Midbrain (tissue), 1 donor: ENCODE measurements at places on chromosomes 4 and X.

GRCh38 chrX:47831788-47832187, 4.9 kb upstream of the ZNF81 start:
- DNase-seq = peak; percentile 1

- DNase-seq = no peak
Measured at GRCh38 chr4:42080306-42080705, 72.1 kb downstream of the BEND4 start.

GRCh38 chr4:107006218-107006617, 29.9 kb downstream of the DKK2 start:
- no peak for DNase-seq

GRCh38 chrX:940691-941090, 271.8 kb downstream of the CRLF2 start:
- no peak for DNase-seq

- peak; percentile 31 for DNase-seq
Measured at GRCh38 chrX:139559383-139560042, 29.0 kb downstream of the F9 start.

GRCh38 chr4:8270912-8271815, 1.6 kb downstream of the HTRA3 start:
- no peak for DNase-seq

DNA sequence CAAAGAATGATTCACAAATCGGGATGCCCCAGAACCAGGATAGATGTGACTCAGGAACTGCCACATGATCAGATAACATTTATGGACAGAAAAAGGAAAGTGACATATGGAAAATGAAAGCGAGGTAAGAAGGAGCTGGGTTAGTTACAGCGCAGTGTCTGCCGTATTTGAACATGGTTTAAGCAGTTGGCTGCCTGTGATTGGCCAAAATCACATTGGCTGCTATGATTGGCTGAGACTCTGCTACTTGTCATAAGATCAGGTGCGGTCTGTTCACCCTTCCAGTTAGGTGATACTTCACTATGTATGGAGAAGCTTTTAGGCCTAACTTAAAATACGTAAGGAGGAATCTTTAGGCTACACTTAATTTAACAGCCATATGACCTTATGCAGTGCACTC, 322.7 kb upstream of the HAND2 start:
- DNase-seq = no peak

- DNase-seq = peak; percentile 57
Measured at GRCh38 chrX:50067435-50068284, 133.1 kb downstream of the AKAP4 start.

- DNase-seq = no peak
Measured at GRCh38 chr4:128291096-128291495, 3.5 kb upstream of the PGRMC2 start.

GRCh38 chr4:3016961-3017360, 53.6 kb downstream of the GRK4 start:
- DNase-seq = no peak

DNA sequence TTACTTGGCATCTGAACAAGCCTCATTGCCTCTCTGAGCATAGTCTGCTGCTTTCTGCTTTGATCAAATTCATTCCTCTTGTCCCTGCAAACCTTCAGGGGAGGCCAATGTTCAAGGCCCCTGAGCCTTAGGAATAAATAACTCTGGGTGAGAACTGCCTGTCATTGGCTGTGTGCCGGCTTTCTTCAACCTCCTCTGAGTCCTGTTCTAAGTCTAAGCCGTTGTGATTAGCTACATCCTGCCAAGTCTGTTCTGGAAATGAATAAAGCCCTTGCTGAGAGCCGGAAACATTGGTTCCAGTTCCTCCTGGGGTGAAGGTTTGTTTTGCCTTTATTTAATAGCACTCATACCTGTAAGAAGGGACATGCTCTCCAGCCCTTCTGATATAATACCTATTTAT, 13.8 kb downstream of the RNF4 start:
- peak; percentile 67 for DNase-seq

DNA sequence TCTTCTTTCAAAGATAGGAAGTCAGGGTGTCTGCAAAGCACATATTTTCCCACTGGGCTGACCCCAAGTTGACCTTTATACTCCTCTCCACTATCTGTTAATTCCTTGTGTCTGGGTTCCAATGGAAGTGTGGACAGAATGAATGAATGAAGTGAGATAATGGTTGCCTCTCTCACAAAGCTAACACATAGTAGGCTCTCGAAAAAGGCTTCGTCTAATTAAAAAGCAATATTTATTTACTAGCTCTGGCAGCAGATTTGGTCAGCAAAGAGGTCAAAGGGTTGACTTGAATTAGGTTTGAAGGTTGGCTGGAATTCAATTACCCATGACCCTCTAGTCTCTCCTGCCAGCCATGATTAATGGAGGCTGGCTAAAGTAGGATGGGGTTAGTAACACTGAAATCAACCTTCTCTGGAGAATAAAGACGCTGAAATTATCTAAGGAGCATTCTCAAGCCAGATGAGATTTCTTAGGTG, 280.3 kb upstream of the KLF3 start:
- no peak for DNase-seq

GRCh38 chrX:43238461-43238945, 417.6 kb upstream of the MAOA start:
- DNase-seq = no peak

GRCh38 chr4:21126014-21126512, 425.8 kb downstream of the PACRGL start:
- DNase-seq = no peak

GRCh38 chr4:74206088-74206825, 48.3 kb downstream of the MTHFD2L start:
- DNase-seq = no peak

- no peak for DNase-seq
Measured at GRCh38 chr4:7675612-7676320, 241.0 kb upstream of the PSAPL1 start.

- DNase-seq = no peak
Measured at GRCh38 chrX:148380650-148381561, 119.5 kb upstream of the AFF2 start.

DNA sequence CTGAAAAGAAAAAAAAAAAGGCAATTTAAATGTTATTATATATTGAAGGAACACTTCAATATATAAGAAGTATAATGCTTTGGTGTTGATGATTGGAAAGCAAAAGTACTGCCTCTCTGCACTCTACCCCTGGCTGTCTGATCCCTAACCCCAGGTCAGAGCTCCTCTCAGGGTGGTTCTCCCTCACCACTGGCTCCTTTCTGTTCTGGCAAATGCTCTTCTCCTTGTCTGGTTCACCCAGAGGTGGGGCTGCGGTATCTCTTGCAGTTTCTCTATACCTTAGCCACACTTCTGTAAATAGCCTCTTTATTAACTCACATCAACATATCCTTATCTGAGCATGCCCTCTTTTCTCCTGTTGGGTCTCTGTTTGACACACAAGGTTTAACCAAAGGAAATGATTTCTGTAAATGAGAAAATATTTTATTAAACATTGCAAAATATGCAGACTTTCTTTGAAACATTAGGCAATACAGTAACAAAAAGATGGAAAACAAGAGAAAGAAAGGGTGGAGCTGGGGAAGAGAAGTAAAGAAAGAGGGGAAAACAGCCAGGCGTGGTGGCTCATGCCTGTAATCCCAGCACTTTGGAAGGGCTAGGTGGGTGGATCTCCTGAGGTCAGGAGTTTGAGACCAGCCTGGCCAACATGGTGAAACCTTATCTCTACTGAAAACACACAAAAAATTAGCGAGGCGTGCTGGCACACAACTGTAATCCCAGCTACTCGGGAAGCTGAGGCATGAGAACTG, 45.7 kb downstream of the ING2 start:
- DNase-seq = no peak

- no peak for DNase-seq
Measured at GRCh38 chr4:185358959-185359358, 36.8 kb downstream of the LRP2BP start.

DNA sequence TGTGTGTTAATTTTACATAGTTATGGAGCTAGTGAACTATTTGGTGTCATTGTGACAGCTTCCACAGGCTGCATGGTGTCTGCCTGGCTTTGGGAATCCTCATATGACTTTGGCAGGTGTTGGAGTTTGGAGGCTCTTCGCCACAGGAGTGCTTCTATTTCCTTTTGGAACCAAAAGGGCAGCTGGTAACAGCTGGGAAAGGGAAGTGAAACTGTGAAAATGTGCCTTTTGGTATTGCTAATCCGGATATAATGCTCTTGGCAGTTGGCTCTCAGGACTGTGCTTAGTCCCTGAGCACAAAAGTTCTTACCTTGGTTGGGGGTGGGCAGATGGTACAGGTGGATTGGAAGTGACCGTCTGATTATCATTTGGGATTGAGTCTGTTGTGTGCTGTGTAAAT, 18.1 kb downstream of the OFD1 start:
- no peak for DNase-seq

DNA sequence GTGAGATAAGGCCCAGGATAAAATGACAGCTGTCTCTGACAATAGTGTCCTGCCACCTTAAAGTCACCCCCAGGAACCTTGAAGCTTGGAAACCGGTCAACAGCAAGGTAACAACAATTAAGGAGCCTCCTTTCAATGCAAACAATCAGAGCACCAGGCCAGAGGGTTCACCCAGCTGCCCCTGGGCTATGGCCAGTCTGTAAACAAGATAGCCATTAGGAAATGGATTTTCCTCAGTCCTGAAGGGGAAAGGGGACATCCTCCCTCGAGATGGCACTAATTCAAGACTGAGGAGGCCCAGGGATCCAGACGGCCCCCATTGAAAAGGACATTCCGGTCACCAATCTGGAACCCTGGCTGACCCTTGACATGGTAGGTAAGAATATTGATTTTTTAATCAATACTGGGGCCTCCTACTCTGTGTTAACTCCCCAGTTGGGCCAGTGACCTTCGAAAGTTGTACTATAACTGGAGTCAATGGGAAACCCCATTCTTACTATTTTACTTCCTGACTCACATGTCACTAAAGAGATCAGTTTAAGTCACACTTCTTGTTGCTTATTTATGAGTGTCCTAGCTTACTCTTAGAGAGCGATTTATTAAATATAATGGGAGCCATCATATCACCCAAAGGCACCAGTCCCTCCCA, 61.7 kb upstream of the CT45A1 start:
- DNase-seq = no peak

- DNase-seq = no peak
Measured at GRCh38 chrX:154749856-154750255, 1.0 kb downstream of the GAB3 start.

- no peak for DNase-seq
Measured at GRCh38 chr4:166882221-166882620, 352.1 kb downstream of the SPOCK3 start.

- DNase-seq = no peak
Measured at GRCh38 chr4:170990989-170991589, 822.1 kb upstream of the GALNTL6 start.

- DNase-seq = no peak
Measured at GRCh38 chr4:41134581-41134980, 79.8 kb downstream of the APBB2 start.

DNA sequence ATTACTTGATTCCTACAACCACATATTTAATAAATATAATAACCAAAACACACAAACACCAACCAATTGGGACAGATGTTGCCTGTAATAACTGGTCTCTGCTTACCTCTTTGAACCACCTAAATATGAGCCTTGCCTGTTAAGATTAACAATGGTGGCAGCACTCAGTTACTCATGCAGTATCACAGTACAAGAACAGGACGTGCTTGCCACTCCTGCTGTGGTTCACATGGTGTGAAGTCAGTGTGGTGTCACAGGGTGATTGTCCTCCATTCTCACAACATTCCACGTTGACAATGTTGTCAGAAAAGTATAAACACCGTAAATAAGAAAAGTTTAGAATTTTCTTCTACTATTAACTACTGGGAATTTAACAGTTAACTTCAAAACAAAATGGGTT, 365.0 kb downstream of the PPP3CA start:
- no peak for DNase-seq

DNA sequence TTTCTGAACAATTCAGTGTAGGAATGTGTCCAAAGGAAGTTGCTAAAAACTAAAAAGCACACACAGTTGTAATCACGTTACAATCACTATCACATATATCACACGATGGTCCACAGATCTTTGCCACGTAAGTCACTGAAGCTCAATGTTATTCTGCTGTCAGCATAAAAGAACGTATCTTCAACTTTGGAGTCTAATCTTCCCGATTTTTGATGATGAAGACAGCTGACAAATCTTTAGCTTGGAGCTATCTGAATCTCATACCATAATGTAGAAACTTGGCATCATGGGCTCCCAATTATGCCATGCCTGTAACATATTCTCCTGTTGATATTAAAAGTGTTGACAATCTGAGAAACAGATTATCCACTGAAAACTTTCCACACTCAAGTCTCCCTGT, 158.4 kb downstream of the UBE2NL start:
- DNase-seq = no peak

- peak; percentile 96 for DNase-seq
Measured at GRCh38 chr4:68349649-68350360, at the start of gene YTHDC1. TSS of gene YTHDC1 (minus strand) at chr4:68350090. CDS start at chr4:68349753, 337 bp downstream.

GRCh38 chr4:25809996-25810395, 52.8 kb downstream of the SEL1L3 start:
- no peak for DNase-seq

DNA sequence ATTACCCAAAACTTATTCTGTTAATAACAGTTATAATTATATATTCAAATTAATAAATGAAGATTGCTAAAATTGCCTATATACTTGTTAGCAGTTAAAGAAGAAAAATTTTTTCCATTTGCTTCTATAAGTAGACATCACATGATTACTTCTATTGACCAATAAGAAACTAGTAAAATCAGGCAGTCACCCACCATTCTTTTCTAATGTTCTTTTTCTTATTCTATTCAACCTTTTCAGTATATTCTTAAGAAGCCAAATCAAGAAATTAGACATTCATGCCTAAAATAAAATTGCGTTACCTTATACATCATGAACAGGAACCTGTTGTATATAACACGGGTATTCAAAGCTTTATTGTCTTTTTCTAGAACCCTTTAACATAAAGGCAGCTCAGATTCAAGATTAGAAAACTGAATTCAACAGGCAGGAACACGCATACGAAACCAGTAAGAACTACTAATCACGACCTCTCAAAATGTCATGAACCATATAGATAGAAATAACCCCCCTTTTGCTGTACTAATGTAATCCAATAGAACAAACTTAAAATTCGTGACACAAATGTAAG, 568.1 kb upstream of the DIPK2B start:
- DNase-seq = no peak

GRCh38 chrX:77977095-77977494, 7.7 kb upstream of the PGAM4 start:
- no peak for DNase-seq

GRCh38 chrX:3449287-3449686, 102.8 kb upstream of the MXRA5 start:
- no peak for DNase-seq
